ENCODE measurements at places on chromosomes 2 and 18.

GRCh38 chr2:206433686-206434085 lies 9.6 kb upstream of the ADAM23 start:
- no peak for DNase-seq

GRCh38 chr2:29526587-29527586 lies 394.5 kb downstream of the ALK start:
- DNase-seq, result no peak

GRCh38 chr18:5107988-5108387 lies 89.1 kb downstream of the AKAIN1 start:
- DNase-seq, result no peak

GRCh38 chr18:10061566-10062140 lies 147.8 kb downstream of the VAPA start:
- no peak for DNase-seq

- no peak for DNase-seq
These were observed 447.0 kb upstream of the ID2 start for GRCh38 chr2:8234757-8235374.

Measured in NCI-H2107 (cell line).